OCI-LY7 (cell line): ENCODE measurements at places on chromosomes 4 and X.
A peak's percentile ranks its signal among the peaks of the same experiment; 100 is the strongest.

GRCh38 chrX:20530406-20530921 is 263.8 kb upstream of the RPS6KA3 start:
- peak; percentile 41 for DNase-seq

DNA sequence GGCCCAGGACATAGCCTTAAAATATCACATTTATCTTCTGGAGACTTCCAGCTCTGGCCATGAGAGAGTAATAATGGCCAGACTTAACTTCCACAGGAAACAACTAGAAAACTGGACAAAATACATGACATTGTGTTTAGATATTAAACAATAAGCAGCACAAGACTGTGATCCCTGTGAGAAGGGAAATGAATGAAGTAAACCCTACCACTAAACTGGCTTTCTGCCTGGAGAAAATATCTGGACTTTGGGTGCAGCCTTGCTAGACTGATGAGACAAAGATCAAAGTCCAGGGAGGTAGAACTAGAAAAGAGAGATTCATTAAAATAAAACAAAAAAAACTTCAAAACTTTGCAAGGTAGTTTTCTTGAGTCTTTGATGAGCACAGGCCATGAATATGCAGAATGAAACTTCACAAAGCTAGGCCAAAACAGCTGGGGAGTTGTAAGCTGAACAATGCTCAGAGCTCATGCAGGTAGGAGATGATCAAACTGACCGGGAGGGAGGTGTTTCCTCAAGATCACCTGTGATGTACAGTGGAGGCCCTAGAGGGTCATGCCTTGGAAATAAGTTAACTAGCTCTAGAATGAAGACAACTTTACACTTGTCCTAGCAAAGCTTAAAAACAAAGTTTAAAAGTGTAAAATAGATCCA is 147.0 kb upstream of the SH3RF1 start:
- DNase-seq, result no peak

DNA sequence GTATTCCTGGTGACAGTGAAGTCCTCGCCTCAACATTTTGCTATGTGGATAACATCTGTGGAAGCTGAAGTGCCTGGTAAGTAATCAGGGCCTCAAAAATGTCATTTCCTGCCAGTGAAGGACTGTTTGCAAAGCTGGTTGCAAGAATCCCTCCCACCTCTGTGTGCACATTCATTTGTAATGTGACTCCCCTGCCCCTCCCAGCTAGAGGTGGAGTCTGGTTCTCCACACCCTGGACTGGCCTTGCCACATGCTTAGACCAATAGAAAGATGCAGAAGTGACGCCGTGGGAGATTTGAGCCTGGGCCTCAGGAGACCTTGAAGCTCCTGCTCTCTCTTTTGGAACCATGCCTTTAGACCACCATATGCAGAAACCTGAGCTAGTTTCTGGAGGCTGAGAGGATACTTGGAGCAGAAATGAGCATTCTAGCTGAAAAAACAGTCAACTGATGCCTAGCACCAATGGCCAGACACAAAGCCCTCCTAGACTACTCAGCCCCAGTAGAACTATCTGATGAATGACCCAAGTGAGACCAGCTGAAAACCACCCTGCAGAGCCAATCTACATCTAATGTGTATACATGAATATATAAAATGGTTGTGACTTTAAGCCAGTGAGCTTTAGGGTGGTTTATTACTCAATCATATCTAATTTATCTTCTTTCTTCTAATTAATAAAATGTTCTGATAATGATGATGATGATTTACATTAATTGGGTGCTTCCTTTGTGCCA is 47.8 kb upstream of the CRMP1 start:
- DNase-seq, result no peak

DNA sequence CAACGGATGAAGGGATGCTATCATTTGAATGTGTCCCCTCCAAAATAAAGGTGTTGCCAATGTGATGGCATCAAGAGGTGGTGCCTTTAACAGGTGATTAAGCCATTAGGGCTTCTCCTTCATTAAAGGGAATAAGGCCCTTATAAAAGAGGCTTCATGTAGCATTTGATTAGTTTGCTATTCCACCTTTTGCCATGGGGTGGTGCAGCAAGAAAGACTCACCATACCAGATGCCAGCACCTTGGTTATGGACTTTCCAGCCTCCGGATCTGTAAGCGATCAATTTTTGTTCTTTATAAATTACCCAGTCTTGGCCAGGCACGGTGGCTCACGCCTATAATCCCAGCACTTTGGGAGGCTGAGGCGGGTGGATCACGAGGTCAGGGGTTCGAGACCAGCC is 7.9 kb upstream of the SLC25A43 start:
- DNase-seq, result peak; percentile 29

DNA sequence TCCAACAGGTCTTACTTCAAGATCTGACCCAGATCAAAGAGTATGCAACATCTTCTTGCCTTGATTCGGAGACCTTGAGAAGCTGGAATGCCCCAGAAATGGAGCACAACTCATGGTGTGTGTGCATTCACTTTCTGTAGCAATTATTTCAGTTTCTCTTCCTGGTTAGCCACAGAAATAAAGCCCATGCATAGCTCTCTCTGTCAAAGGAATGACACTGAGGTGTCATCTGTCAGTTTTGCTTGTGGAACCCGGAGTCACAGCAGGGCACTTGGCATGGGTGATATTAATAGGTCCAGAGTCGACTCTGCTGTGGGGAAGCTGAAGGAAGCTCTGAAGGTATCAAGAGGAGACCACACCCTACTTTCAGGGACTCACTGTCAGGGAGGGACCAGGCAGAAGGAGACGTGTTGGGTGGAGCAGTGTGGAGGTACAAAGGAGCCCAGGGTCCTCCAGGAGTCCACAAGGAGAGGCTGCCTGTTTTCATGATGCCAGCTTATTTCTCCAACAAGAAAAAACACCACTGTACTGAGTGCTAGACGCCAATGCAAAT is 10.7 kb downstream of the CLNK start:
- DNase-seq, result no peak

DNA sequence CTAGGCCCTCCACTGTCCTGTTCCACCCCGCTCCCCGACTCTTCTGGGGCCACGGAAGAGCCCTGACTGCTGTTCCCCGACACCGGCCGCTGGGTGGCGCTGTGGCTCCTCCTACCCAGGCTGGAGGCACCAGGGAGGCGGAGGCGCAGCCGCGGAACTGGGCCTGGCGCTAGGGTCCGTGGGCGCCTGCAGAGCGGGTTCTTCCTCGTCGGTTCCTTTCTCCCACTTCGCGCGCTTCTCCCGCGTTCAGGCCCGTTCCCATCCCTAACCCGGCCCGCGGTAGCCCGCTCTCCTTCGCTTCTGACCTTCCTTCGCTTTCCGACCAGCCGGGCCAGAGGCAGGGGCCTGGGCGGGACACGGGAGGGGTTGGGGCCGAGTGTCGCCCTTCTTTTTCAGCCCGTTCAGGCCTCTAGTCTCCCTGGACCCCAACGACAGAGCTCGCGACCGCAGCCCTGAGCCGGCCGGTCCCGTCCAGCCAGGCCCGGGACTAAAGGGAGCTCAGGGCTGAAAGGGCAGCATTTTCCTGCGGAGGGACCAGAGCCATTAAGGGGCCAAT is 34.3 kb downstream of the NALF2 start:
- DNase-seq, result peak; percentile 26

DNA sequence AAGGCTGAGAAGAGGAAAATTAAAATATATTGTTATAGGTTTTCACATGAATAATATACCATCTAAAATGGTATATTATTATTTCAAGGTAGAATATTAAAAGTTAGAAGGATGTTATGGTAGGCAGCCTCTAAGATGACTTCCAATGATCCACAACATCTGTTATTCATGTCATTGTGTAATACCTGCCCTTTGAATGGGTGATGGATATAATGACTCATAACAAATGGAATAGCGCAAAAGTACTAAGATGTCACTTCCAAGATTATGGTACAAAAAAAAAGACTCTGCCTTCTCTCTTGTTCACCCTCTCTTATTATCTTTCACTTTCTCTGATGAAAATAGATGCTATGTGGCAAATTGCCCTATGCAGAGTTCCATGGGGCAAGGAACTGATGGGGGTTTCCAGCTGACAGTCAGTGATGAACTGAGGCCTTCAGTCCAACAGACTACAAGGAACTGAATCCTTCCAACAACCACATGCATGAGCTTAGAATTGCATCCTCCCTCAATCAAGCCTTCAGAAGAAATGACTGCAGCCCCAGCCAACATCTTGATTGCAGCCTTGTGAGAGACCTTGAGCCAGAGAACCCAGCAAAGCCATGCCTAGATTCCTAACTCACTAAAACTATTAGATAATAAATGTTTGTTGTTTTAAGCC is 57.7 kb downstream of the HS6ST2 start:
- DNase-seq, result no peak

DNA sequence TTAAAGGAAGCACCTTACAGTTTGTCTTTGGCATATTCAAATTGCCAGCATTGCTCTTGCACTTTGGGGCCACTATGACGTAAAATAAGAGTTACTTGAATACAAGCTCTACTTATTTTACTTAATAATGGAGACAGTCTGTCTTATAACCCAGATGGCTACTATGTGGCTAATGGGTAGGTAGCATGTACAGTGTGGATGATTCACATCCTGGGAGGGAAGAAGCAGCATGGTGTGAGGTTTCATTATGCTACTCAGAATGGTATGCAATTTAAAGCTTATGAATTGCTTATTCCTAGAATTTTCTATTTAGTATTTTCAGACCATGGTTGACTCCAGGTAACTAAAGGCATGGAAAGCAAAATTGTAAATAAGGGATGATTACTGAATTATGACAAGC is 761.8 kb upstream of the ATOH1 start:
- DNase-seq, result no peak

DNA sequence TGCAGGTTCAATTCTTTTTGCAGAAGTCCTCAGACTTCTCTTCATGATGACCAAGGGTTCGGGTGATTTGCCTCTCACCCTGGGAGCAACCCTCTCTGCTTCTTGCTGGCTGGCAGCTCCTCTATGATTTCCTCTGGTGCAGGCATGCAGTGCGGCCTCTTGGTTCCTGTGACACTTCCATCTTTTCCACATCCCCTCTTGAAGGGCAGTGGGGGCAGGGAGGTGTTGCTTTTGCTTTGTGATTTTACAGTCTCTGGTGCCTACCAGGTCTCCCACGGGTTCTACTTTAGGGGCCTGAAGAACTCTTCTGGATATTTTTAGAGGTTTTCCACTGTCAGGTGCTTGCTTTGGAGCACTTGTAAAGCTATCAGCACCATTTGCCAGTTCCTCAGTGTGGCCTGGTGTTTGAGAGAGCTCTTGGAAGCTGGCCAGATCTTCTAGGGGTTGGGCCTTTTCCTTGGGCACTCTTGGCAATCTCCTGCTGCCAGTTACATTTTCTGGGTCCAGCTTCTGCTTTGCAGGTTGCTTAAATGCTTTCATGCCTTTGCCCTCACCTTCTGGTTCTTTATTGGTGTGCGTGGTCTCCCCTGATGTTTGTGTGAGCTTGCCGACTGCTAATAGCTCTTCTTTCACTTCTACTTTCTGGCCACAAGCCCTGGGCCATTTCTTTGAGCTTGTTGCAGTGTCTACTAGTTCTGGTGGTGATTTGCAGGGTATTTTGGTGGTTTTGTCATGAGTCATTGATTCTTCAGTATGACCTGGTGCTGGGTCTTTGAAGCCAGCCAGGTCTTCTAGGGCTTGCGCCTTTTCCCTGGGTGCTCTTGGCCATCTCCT is 11.5 kb upstream of the CHST7 start:
- peak; percentile 76 for DNase-seq

GRCh38 chr4:1890979-1891570 is 19.9 kb downstream of the NSD2 start:
- no peak for DNase-seq

- DNase-seq, result no peak
These were observed 23.4 kb downstream of the STAP1 start for GRCh38 chr4:67581913-67582312.

DNA sequence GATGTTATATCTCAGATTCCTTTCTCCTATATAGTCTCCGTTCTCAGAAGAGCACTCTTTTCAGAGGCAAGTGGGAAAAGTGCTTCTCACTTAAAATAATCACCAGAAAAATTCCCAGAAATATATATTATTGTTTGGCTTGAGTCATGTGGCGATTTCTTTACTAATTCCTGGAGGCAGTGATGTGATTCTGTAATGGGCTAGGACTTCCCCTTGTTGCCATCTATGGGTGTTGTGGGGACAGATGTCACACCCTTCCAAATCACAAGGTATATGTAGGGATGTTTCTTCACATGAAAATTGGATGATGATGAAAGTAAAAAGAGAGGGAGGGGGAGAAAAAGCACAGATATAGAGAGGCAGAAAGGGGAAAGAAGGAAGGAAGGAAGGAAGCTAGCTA is 553.4 kb downstream of the PPP4R3C start:
- DNase-seq, result no peak

- DNase-seq, result no peak
These were observed 1907.6 kb upstream of the TENM3 start for GRCh38 chr4:180335566-180335965.

GRCh38 chr4:24002330-24002966 is 112.6 kb upstream of the PPARGC1A start:
- no peak for DNase-seq

GRCh38 chrX:13485167-13485566 is 84.2 kb upstream of the EGFL6 start:
- DNase-seq, result no peak

GRCh38 chr4:77493120-77493752 is 112.4 kb upstream of the CXCL13 start:
- DNase-seq, result no peak

DNA sequence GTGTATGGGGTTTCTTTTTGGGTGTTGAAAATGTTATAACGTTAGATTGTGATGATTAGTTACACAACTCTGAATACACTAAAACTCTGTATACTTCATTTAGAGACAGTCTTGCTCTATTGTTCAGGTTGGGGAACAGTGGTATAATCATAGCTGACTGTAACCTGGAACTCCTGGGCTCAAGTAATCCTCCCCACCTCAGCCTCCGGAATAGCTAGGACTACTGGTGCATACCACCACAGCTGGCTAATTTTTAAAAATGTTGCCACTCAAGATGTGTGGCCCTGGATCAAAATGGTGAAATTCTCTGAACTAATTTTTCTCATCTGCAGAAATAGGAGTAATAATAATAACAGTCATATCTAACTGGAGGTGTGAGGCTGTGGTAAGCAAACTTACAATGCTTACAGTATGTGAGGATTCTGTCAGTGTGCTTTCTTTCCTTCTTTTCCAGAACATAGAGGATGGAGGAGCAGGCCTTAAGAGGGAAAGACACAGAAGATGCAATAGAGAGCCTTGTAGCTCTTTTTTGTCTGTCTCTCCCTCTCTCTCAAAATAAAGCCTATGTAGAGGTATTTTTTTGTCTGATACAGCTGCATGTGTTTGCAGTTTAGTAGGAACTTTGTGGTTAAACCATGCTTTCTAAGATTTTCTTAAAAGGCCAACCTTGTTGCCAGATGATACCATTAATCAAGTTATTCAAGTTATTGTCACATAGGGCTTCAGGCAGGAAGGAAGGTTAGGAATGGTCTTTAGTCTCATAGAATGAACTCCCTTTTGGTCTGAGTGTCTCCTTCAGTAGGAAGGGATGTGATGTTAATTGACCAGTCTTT is 7.5 kb downstream of the ADD1 start:
- DNase-seq, result peak; percentile 71

GRCh38 chr4:126568652-126569570 is 1063.8 kb upstream of the INTU start:
- no peak for DNase-seq

- DNase-seq, result no peak
These were observed 119.7 kb downstream of the CHRDL1 start for GRCh38 chrX:110675886-110676285.
